Muscle of back (tissue), 13 donors: ENCODE measurements at places on chromosomes 2 and 18. TPM values are rescaled to one million over a fixed set of nuclear protein-coding genes. Genes with fewer than 3 reads are reported as not detected.

GRCh38 chr2:26587994-26588393 is 53.2 kb downstream of the CIB4 start:
- DNase-seq: no peak

DNA sequence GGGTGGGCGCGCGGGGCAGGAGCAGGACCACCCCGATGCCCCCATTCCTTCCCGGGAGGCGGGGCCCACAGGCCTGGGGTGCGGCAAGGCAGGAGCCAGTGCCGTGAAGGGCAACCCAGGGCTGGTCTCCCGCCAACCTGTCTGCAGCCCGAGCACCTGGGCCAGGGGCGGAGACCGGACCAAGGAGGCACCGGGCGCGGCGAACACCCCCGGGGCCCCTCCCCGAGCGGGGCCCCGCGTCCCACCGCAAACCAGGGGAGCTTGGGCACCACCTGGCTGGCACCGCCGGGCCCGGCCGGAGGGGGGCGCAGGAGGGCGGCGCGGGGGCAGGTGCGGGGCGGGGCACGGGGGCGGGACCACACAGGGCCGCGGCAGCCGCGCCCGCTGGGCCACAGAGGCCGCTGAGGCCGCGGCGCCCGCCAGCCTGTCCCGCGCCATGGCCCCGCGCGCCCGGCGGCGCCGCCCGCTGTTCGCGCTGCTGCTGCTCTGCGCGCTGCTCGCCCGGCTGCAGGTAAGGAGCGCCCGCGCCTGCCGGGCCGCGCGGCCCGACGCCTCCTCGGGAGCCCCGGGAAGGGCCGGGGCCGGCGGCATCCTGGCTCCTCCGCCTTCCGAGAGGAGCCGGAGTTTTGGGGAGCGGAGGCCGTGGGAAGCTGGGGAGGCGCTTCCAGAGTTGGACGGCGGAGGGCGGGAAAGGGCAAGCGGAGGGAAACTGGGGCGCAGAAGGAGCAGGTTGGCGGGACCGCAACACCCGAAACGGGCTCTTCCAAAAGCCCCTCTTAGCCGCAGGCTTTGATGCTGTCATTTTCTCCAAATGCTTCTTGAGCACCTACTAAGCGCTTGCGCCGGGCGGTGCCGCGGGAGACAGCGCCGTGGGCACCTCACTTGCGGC is at the start of gene TNFRSF11A:
Gene TNFRSF11A, plus strand, starts transcription at position 394 of the 889 bp plus-strand sequence. Its CDS starts 43 bp downstream, at position 437.
- peak; percentile 71 for DNase-seq

GRCh38 chr2:74836675-74837401 is 2.9 kb downstream of the HK2 start:
- no peak for DNase-seq

DNA sequence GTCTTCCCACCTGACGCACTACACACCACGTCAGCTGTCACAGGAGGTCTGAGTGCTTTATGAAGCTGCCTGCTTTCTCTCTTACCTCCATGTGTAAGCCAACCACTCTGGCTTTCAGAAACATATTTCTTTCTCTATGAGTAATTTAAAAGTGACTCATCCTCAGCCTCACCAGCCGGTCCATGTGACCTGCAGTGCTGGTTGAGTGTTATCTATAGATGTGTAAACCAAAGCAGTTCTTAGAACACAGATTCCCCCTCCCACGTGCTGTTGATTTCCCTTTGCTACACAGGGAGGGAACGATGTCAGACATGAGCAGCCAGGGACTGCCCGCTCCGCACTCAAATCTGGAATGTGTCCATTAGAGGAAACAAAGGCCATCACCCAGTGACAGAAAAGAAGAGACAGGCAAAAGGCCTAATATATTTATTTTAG is 157.8 kb downstream of the BCL2 start:
- DNase-seq: peak; percentile 72

The RAB31 gene
- 35.7 TPM for polyA plus RNA-seq

The TUBB6 gene
- 241 TPM for polyA plus RNA-seq

GRCh38 chr2:237530472-237531433 is 35.6 kb upstream of the PRLH start:
- no peak for DNase-seq

The CIB4 gene
- polyA plus RNA-seq: not detected

The CCL20 gene
- polyA plus RNA-seq: not detected

The KHK gene
- polyA plus RNA-seq: 3.0 TPM

- DNase-seq: no peak
Measured at GRCh38 chr18:55731594-55732042, 143.6 kb upstream of the TCF4 start.
